ENCODE measurements at places on chromosomes 3 and 15.

DNA sequence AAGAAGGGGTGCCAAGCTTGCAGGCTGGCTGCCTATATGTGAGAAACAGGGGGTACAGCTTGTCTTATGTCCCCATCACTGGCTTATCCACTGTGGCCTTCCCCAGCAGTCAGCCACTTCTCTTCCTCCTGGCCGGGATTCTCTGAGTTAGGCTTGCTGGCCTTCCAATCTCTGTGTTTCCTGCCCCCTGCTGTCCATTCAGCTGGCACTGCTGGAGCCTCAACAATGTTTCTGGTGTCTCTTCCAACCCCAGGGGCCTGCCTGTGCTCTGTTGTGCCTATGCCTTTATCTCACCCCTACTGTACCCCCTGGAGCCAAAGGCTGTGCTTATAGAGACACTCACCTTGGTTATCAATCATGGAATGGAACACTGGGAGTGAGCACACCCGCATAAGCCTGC lies 36.5 kb downstream of the ANAPC13 start:
- DNase-seq, result peak; percentile 59

- no peak for DNase-seq
Measured at GRCh38 chr15:81596159-81596865, 222.3 kb upstream of the TMC3 start.

GRCh38 chr3:57100046-57100695 lies 39.7 kb downstream of the SPATA12 start:
- DNase-seq, result peak; percentile 71

- no peak for DNase-seq
Measured at GRCh38 chr3:123055352-123055751, 11.5 kb upstream of the PDIA5 start.

GRCh38 chr3:143348486-143349327 lies 229.1 kb downstream of the CHST2 start:
- DNase-seq, result no peak

- DNase-seq, result peak; percentile 75
Measured at GRCh38 chr3:143897576-143898295, 49.5 kb upstream of the SLC9A9 start.

GRCh38 chr15:78105476-78106241 lies 13.3 kb downstream of the SH2D7 start:
- no peak for DNase-seq

GRCh38 chr3:53820084-53820483 lies 26.1 kb downstream of the CHDH start:
- no peak for DNase-seq

GRCh38 chr3:70729845-70730244 lies 417.4 kb upstream of the MDFIC2 start:
- DNase-seq, result no peak

DNA sequence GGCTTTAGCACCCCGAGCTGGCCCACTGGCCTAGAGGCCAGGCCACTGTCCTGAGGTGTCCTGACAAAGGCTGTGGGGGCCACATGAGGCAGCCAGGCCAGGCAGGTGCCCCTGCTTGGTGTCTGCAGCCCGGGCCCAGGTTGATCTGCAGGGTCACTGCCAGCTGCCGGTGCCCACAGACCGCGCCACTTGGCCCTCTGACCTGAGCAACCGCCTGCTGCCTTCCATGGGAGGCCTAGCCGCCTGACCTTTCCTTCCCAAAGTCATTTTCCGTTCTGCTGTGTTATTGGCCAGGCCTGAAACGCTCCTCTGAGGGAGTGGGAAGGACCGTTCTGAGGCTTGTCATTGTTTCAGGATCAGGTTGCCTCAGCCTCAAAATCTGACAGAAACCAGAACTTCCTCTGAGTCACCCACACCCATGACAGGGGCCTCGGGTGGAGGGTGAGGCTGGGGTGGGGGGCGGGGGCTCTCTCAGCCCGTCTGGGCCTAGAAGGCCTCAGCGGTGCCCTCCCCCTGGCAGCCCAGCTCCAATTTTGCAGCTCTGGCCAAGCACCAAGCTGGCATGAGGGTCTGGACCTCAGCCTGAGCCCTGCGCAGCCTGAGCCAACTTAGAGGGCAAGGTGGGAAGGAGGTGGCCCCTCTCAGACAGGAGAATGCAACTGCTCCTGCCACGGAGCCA lies 140.7 kb upstream of the MEF2A start:
- no peak for DNase-seq

DNA sequence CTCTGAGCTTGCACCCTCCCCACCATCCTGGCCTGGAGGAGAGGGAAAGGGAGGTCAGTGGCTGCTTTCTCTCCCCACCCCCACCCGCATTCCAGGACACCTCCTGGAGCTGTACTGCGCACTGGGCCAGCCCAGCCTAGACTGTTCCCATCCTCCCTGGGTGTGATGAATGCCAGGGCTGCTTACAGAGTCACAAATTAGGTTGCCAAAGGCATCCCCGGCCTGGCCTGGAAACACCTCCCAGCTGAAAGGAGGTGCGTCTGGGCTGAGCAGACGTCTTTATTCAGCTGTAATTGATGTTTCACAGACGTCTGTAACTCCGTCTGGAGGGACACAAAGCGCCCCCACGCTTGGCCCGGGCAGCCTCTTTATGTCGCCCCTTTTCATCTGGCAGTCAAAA lies 47.6 kb downstream of the RHCG start:
- peak; percentile 43 for DNase-seq
